ENCODE measurements at places on chromosomes 6 and 20.

- DNase-seq, result no peak
Measured at GRCh38 chr6:118525913-118526780, 21.9 kb upstream of the PLN start.

DNA sequence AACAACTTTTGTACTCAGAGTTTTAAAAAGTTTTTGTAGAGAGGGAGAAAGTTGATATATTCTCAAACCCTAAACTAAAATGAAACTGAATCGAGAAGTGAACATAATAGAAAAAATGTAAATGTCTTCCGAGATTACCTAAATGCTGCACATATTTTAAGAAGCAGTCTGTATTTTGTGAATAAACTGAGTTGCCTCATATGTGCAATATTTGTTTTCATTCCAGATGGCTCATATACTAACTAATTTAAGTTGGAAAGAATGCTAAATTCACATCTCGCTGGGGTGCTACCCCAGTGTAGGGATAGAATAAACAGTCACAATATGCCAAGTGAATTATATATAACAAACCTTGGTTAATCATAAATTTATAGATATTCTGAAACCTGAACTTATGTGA, 285.9 kb upstream of the THEMIS start:
- no peak for DNase-seq

DNA sequence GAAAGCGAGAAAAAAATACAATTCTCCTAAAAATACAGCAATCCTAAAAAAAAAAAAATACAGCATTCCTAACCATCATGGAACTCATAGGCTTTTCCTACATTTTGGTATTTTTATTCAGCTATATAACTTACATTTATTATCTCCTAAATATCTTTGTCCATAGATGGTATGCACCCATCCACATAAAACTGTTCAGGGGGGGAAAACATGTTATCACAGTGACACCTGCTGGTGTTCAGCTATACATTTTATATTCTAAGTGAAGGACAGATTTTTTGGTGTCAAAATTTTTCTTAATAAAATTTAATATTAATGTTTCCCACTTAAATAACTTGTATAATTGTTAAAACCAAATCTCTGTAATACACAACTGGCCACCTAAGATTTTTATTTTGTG, 58.0 kb downstream of the BLOC1S5 start:
- DNase-seq, result no peak

GRCh38 chr6:110063594-110064263, 85.6 kb downstream of the GPR6 start:
- no peak for DNase-seq

- DNase-seq, result no peak
Measured at GRCh38 chr6:162964488-162965140, 236.8 kb downstream of the PACRG start.

GRCh38 chr6:8041913-8042583, 22.1 kb downstream of the BLOC1S5 start:
- DNase-seq, result no peak

GRCh38 chr6:136717716-136717990, 74.6 kb downstream of the MAP3K5 start:
- DNase-seq, result no peak

DNA sequence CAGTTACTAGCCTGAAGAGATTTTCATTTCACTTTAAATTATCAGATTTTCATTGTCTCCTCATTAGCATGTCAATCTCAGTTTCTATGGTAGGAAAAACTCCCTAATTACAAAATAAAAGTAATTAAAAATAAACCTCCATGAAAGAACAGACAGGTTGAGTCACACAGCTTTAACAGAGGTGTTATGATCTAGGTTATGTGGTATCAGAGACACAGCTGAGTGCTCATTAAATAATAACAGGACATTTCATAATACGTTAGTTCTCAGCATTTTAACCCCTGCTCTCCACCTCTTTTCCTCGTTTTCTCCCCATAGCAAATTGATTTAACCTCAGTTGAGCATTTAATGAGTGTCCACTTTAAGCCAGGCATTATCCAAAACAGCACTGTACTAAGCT, 21.9 kb downstream of the TPBG start:
- no peak for DNase-seq

GRCh38 chr20:38168791-38169589, 3.9 kb upstream of the TGM2 start:
- DNase-seq, result no peak

DNA sequence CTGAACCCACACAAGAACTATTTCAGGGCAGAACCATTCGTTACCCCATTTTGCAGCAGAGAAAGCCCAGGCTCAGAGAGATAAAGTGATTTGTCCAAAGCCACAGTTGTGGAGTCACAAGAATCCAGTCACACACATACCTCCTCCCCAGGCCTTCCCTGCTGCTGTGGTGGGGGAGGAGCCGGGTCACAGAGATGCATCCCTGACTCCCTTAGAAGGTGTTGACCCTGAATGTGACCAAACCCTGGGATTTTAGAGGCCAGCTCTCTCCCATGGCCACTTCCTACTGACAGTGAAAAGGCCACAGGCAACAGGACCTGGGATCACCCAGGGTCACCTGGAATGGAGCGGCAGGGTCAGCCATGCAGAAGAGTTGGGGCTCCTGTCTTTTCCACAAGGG, 48.6 kb downstream of the CHMP4B start:
- DNase-seq, result no peak

GRCh38 chr6:33469661-33470060, 15.3 kb downstream of the ZBTB9 start:
- no peak for DNase-seq

DNA sequence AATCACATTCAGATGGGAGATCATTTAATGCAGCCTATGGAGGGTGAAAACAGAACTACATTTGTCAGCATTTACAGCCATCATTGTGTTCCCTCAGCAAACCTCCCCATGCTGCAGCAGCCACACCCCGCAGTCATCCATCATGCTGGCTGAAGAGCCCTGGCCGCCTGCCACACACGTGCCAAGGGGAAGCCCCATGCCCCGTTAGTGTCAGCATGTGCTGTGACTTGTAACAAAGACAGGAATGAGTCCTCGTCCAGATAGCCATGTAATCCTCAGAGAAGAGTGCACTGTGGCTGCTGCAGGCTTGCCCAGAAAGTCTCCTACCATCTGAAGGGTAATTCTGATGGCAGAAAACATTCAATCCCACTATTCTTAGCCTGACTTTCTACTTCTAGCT, 1097.8 kb downstream of the KIF16B start:
- no peak for DNase-seq

- no peak for DNase-seq
Measured at GRCh38 chr20:60219984-60220562, 261.9 kb downstream of the CDH26 start.

DNA sequence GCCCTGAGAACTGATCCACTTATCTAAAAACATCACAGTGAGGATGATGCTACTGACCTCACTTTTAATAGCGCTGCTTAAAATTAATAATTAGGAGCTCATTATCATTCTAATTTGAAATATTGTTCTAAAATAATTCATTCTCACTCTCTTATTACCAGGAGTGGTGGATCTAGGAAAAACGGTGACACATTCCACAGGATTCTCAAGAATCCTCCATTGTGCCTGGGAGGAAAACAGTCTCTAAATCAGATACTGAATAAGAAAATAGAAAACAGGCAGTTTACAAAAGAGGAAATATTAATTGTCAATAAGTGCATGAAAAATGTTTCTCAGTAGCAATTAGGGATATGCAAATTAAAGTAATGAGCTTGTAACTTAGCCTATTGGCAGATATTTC, 187.4 kb downstream of the TENT5A start:
- no peak for DNase-seq

DNA sequence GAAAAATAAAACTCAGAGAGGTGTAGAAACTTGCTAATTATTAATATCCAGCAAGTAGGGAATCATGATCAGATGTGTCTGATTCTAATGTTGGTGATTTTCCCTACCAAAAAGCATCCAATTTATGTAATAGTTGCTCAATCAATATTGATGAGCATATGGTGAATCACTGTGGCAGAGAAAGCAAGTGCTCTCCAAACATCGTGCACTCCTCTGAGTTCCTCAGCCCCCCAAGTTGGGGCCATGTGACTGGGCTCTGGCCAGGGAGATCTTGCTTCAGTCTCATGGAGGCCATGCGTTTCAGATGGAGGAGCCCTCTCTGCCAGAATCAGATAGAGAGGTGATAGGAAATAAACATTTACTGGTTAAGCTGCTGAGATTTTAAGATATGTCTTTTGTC, 133.2 kb upstream of the LY86 start:
- DNase-seq, result no peak

DNA sequence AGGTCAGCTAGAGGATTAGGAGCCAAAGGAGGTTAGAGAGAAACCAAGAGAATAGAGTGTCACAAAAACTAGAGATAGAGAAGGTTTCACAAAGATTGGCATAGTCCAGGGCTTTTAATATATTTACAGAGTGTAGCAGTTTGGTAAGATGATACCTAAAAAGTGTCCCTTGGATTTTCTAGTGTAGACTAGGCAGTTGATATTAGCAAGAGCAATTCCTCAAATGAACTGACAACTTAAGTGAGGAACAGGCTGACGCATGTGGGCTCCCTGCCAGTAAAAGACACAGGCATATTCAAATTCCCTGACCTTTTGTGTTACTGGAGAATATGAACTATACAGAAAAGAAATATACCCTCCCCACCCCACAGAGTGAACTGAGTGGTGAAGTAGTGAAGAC, 40.1 kb downstream of the VTA1 start:
- DNase-seq, result no peak

- DNase-seq, result no peak
Measured at GRCh38 chr6:144725736-144726522, 440.8 kb downstream of the UTRN start.

DNA sequence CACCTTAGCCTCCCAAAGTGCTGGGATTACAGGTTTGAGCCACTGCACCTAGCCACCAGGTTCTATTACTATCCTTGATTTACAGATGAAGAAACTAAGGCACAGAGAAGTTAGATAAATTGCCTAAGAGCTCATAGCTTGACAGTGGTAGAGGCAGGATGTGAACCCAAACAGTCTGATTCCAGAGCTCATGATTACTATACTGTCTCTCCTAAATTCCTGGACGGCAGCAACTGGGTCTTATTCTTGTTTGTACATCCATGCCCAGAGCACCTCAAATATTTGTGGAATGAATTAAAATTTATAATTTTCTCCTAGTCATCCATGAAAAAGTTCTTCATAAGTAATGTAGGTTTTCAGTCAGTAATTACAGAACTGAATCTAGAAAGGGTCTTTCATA, 15.1 kb downstream of the PDSS2 start:
- DNase-seq, result no peak

- no peak for DNase-seq
Measured at GRCh38 chr6:157798851-157799250, 24.2 kb upstream of the SNX9 start.

DNA sequence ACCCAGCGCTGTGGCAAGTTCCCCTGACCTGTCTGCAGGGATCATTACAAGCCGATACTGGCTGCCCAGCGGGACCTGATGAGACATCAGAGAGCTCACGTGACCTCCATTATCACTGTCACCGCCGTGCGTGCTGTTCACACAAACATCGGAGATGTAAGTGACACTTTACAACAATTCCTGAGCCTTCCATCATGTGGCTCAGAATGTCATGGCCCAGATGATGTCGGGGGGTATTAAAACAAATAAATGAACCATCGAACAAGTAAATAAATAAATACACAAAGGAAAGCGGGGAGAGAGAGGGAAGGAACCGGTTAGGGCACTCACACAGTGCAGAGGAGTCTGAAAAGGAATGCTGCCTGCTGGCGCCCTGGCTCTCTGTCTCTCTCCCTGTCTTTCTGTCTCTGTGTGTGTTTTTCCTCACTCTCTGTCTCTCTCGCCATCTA, 195.1 kb downstream of the BMP7 start:
- no peak for DNase-seq

- no peak for DNase-seq
Measured at GRCh38 chr20:48489046-48489463, 338.7 kb downstream of the PREX1 start.

GRCh38 chr6:3871939-3872338, 22.8 kb downstream of the FAM50B start:
- no peak for DNase-seq

DNA sequence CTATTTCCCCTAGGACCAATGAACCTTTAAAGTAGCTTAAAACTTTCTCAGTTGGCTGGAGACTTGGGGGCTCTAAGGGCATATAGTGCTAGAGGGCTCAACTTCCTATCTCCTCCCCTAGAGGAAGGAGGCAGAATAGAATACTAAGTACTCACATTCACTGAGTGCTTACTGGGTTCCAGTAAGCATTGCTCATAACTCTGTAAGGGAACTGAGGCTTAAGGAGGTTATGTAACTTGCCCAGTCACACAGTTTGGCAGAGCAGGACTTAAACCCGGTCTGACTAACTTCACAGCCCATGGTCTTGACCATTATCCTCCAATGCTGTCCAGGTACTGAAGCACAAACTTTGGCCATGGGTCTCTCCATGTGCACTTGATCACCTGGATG, 12.5 kb downstream of the SESN1 start:
- no peak for DNase-seq

DNA sequence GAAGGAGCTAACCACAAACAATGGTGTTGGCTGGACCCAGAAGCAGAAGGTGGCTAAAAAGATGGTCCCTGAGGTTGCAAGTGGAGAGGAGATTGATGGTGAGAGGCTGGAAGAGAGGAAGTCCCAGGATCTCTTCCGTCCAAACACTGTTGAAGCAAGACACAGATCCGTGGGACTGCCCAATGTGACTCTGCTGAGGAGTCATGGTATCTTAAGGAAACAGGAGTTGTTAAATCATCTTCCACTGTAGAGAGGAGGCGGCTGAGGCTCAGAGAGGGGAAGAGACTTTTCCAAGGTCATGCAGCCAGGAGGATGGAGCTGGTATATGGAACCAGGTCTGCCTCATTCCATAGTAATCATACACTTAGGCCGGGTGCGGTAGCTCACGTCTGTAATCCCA, 4.1 kb upstream of the ZNF335 start:
- DNase-seq, result no peak

- no peak for DNase-seq
Measured at GRCh38 chr20:37479925-37480691, 40.9 kb upstream of the NNAT start.

DNA sequence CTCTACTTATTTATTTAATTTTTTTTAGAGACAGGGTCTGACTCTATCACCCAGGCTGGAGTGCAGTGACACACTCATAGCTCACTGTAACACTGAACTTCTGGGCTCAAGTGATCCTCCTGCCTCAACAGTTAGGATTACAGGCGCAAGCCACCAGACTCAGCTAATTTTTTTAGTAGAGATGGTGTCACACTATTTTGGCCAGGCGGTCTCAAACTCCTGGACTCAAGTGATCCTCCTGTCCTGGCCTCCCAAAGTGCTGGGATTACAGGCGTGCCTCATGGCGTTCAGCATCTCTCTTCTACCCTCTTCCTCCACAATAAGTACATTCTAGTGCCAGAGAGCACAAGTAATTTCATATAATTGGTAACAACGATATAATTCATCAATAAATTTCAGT, 5.5 kb downstream of the SSR1 start:
- DNase-seq, result no peak

- DNase-seq, result no peak
Measured at GRCh38 chr20:39875492-39876110, 813.4 kb downstream of the MAFB start.

DNA sequence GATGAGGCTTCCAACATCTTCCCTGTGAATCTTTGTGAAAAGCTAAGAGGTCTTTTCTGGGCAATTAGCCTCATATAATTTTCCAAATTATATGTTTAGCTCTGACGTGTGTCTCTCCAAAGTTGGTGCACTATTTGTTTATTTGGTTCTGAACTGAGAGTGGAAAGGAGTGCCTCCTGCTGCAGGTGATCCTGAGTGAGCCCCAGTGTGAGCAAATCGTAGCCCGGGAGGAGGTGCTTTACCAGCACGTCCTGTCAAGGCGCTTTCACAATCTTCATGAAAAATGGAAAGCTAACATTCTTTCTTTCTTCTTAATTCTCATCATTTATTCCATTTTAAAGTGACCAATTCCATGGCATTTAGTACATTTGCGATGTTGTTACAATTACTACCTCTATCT, 231.9 kb downstream of the BMP2 start:
- no peak for DNase-seq

Data from activated T-helper 9 cell treated with anti-CD3 and anti-CD28 coated beads, Interleukin-2, amount 50 U/mL, for 16 hours (primary cell).